ENCODE measurements at places on chromosomes 7 and 10.
A peak's percentile ranks its signal among the peaks of the same experiment; 100 is the strongest.

DNA sequence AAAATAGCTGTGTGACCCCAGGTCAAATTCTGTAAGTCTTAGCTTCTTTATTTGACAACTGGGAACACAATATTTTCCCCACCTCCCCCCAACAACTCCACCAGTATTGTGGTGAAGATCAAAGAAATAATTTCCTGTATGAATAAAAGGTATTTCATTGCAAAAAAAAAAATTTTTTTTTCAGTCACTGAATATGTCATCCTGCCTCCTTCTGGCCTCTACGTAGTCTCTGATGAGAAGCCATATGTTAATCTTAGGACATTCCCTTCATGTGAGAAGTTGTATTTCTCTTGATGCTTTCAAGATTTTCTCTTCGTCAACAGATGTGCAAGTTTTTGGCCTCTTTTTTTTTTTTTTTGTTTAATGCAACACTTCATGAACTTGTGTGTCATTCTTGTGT, 33.0 kb downstream of the ZNF33A start:
- DNase-seq: no peak

DNA sequence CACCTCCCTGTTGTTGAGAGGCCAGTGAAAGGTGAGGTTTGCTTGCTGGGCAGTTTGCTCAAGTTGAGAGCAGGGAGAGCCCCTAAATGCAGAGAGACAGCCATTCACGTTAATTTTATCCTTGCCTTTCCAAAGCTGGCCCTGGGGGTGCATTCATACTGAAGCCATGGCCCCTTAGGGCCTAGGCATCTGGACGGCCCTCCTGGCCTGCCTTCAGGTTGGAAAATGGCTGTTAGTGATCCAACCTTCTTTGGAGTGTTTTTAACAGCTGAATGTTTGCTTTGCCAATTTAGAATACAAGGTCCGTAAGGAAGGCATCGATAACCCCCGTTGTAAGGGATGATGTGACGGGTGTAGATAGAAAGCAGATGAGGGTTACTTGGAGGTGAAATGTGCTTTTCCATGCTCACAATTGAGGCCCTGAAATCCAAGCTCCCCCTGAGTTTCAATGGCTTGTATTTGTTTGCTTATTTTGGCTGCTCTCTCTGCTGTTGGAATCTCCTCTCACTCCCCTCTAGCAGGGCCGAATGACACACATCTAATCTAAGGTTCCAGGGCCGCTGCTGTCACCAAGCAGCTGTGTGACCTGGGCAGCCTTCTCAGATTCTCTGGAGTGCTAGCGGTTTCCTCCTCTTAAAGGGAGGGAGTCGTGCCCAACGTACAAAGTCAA, 171.6 kb upstream of the MKI67 start:
- no peak for DNase-seq

- DNase-seq: no peak
These were observed 542.4 kb upstream of the ADARB2 start for GRCh38 chr10:2279711-2280110.

- no peak for DNase-seq
These were observed 130.5 kb upstream of the RHEB start for GRCh38 chr7:151650161-151650560.

GRCh38 chr7:67760971-67761370, 764.3 kb downstream of the TYW1 start:
- no peak for DNase-seq

- DNase-seq: no peak
These were observed 5.3 kb upstream of the ALDH18A1 start for GRCh38 chr10:95661818-95662217.

GRCh38 chr10:110273474-110273873, 31.2 kb downstream of the SMNDC1 start:
- peak; percentile 6 for DNase-seq

- no peak for DNase-seq
These were observed 57.2 kb downstream of the RASGEF1A start for GRCh38 chr10:43209651-43210141.

- DNase-seq: no peak
These were observed 204.9 kb downstream of the DOCK4 start for GRCh38 chr7:112001091-112001826.

DNA sequence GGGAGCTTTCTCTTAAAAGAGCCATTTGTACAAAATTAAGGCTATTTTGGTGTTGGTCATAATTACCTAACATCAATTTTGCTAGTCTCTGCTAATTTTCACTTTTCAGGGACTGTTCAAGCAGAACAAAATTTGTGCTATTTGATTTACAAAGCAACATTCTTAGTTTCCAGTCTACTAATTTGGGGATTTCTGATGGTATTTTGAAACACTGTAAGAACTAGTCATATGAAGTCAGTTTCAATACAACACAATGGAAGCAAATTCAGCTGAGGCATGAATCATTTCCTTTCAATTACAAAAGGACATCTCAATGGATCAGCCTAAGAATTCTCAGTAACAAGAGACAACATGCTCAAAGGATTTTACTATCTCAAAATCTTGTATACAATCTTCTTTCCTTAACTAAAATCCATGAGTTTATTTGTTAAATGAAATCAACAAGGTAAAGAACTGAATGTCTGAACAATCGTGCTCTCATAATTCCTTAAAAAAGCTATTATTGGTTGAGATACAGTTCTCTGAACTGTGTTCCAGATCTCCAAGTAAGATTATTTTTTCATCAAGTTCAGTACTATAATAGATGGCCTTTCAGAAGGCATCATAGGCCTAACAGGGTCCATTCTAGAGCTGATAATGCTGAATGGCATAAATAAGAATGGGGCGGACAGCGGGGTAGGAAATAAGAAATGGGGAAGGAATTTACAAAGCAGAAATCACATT, 144.6 kb downstream of the NRCAM start:
- DNase-seq: no peak

DNA sequence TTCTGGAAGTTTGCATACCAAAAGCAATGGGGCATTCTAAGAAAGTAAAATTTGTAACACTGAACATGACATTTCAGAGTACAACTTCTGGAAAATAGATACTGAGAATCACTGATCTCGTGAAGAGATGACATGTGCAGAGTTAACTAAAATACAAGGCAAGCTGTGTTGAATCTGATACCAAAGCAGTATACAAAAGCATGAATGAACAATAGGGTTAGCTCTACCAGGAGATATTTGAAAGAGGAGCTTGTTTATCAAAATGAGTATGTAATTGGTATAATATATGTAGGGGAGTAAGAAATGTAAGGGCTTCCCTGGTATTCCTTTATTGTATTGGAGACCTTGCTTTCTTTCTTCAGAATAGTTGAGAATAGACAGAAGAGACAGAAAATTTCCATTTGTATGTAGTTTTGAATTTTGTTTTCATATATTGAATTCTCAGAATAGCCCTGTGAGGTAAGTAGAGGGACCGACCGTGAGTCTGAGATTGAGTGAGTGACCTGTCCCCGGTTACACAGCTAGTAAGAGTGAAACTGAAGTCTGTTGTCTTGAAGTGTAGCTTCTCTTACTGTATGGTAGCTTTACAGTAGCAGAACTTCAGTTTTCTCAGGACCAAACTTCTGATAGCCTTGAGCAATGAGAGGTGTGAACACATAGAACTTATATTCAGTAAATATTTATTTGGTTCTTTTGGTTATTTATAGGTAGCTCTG, 5.0 kb downstream of the HBP1 start:
- DNase-seq: no peak

- no peak for DNase-seq
These were observed 9.4 kb upstream of the GRK5 start for GRCh38 chr10:119197921-119198320.

DNA sequence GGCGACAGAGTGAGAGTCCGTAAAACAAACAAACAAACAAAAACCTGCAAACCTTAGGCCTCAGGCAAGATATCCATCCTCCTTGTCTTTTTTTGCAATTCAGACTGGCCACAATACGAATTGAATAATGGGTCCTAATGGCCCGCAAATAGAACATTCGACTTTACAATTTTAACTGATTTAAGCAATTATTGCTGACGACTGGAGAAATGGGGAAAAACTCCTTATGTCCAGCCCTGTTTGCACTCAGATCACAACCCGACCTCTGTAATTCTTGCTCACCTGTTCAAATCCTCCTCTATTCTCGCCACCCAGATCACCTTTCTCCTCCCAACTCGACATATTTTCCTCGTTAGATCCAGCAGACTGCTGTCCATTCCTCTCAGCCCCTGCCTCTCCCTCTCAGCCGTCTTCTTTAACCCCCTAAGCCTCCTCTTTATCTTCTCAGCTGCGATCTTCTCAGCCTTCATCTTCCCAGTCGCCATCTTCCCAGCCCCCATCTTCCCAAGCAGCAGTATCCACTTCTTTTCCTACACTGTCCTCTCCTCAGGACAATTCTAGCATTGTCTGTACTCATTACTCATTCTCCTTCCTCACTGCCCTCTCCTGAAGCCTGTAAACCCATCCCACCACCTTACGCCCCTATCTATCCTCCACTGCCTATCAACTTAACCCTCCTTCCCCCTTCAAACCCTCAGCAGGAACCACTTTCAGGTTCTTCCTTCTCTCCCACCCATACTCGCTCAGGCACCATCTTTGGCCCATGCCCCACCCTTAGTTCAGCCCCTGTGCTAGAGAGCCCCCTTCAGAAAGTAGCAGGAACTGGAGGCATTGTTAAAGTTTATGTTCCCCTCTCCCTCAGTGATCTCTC, 61.8 kb downstream of the LRRC17 start:
- DNase-seq: no peak

GRCh38 chr10:119139464-119140067, 25.9 kb downstream of the SFXN4 start:
- DNase-seq: peak; percentile 31

DNA sequence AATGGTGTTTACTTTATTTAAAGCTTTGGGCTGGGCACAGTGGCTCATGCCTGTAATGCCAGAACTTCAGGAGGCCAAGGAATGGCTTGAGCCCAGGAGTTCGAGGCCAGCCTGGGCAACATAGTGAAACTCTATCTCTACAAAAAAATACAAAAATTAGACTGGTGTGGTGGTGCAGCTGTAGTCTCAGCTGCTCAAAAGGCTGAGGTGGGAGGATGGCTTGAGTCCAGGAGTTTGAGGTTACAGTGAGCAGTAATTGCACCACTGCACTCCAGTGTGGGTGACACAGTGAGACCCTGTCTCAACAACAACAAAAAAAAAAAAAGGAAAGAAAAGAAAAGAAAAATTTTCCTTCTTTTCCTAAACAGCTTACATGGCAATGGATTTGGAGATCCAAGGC, 22.0 kb downstream of the SLC16A9 start:
- no peak for DNase-seq

GRCh38 chr7:22219036-22219435, 137.9 kb downstream of the RAPGEF5 start:
- DNase-seq: no peak

DNA sequence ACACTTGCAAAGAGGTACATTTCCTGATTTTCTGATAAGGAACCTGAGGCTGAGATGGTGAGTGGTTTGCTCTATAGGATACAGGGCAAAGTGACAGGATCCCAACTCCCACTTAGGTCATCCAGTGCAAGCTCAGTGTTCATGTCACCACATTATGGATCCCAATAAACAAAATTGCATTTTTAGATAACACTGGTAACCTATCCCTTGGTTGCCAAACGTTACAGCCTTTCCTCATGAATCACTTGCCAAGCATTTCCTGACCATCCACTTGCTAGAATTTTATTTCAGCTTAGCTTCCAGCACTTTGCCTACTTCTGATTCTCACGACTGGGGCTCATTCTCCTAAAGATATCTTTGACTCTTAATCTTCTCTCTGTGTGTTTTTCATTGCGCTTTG, 131.4 kb upstream of the ODAD2 start:
- no peak for DNase-seq

GRCh38 chr7:44286618-44287487, 38.5 kb downstream of the CAMK2B start:
- DNase-seq: no peak

DNA sequence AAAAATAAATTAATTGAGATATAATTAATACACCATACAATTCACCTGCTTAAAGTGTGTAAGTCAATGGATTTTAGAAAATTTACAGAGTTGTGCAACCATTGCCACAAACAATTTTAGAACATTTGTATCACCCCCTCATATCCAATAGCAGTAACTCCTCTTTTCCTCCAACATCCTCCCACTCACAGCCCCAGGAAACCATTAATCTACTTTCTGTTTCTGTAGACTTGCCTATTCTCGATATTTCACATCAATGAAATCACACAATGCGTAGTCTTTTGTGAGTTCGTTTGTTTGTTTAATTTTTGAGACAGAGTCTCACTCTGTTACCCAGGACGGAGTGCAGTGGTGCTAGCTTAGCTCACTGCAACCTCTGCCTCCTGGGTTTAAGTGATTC, 13.7 kb upstream of the HERC4 start:
- no peak for DNase-seq

- no peak for DNase-seq
These were observed 149.8 kb upstream of the HDAC9 start for GRCh38 chr7:18345641-18346234.

GRCh38 chr10:131387018-131387529, 75.6 kb upstream of the TCERG1L start:
- DNase-seq: no peak

DNA sequence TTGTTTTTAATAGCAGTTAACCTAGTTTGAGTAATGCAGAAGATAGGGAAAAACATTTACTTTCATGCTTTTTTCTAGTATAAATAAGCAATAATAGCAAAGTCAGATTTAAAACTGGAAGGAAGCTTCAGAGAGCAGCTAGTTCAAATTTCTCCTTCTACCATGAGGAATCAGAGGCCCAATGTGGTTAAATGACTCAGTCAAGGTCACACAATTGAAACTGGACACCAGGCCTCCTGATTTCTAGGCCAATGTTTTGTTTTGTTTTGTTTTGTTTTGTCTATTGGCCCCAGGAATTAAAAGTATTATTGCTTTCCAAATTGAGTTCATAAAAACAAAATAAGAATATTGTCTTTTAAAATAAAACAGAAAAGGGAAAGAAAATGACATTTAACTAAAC, 122.3 kb downstream of the TRIL start:
- no peak for DNase-seq

GRCh38 chr10:113557903-113558321, 5.1 kb downstream of the HABP2 start:
- no peak for DNase-seq

DNA sequence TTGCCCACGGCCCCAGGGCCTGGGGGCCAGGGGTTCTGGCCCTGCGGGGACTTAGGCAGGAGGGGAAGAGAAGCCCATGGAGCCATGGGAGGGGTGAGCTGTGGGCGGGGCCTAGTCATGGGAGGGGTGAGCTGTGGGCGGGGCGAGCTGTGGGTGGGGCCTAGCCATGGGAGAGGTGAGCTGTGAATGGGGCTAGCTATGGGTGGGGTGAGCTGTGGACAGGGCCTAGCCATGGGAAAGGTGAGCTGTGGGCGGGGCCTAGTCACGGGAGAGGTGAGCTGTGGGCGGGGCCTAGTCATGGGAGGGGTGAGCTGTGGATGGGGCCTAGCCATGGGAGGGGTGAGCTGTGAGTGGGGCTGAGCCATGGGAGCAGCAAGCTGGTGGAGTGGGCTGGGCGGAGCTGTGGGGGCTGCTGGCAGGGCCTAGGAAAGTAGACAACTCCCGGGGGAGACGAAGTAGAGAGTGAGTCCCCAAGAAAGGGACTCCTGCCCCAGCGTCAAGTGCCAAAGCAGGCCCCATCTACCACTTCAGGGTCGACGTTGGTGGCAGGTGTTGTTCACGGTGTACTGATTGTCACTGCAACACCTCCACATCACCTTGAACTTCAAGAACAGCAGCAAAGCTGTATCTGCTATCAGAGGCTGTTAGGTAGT, 19.2 kb upstream of the TTYH3 start:
- DNase-seq: no peak

- DNase-seq: no peak
These were observed 14.6 kb downstream of the SFRP4 start for GRCh38 chr7:37901890-37902524.

GRCh38 chr7:82926477-82926876, 236.2 kb downstream of the PCLO start:
- DNase-seq: no peak

- no peak for DNase-seq
These were observed 1.2 kb downstream of the SUV39H2 start for GRCh38 chr10:14879928-14880193.

- DNase-seq: no peak
These were observed 32.6 kb downstream of the GSDME start for GRCh38 chr7:24724451-24725190.

All from T-helper 9 cell (primary cell).